ENCODE measurements at places on chromosomes 11 and 22. TPM values are rescaled to one million over a fixed set of nuclear protein-coding genes. Genes with fewer than 3 reads are reported as not detected.

The OR52E8 gene
- not detected for total RNA-seq

The RBM4B gene
- total RNA-seq: 16.7 TPM

The OMP gene
- not detected for total RNA-seq

The OTOG gene
- not detected for total RNA-seq

The SAA2 gene
- total RNA-seq: 0.23 TPM

The MYEOV gene
- total RNA-seq: 119 TPM

The MACROD1 gene
- 9.0 TPM for total RNA-seq

The APOA5 gene
- total RNA-seq: not detected

The MMP12 gene
- total RNA-seq: 0.06 TPM

The TMEM123 gene
- total RNA-seq: 160 TPM

The PDXP gene
- 16.0 TPM for total RNA-seq

The NCAPD3 gene
- 20.0 TPM for total RNA-seq

The TMEM258 gene
- 240 TPM for total RNA-seq

The HTR3A gene
- total RNA-seq: not detected

The GPR83 gene
- 0.07 TPM for total RNA-seq

The MRPL48 gene
- total RNA-seq: 46.9 TPM

The CYB5R2 gene
- total RNA-seq: 4.8 TPM

The SAA4 gene
- total RNA-seq: not detected

The MTA2 gene
- 84.4 TPM for total RNA-seq

The SPDYC gene
- total RNA-seq: not detected

The ANGPTL5 gene
- 0.14 TPM for total RNA-seq

The PGA5 gene
- not detected for total RNA-seq

The HPX gene
- total RNA-seq: 0.51 TPM

The ELMOD1 gene
- 0.05 TPM for total RNA-seq

The SCGB1A1 gene
- not detected for total RNA-seq

The PNPLA5 gene
- total RNA-seq: not detected

The RBM4 gene
- total RNA-seq: 128 TPM

The OR2D2 gene
- total RNA-seq: not detected

The RIMBP3C gene
- 0.13 TPM for total RNA-seq

The SYCE3 gene
- not detected for total RNA-seq

The TRPC6 gene
- 1.2 TPM for total RNA-seq

The CSNK2A3 gene
- total RNA-seq: 2.5 TPM

The CHRM4 gene
- 0.55 TPM for total RNA-seq

The ENTHD1 gene
- not detected for total RNA-seq

The PRG3 gene
- total RNA-seq: not detected

The TMA7B gene
- total RNA-seq: not detected

The KCNK7 gene
- total RNA-seq: 0.93 TPM
